ENCODE measurements at places on chromosomes 13 and 19.

- DNase-seq, result no peak
Observed at GRCh38 chr19:21210037-21210621, 68.3 kb downstream of the ZNF431 start.

GRCh38 chr13:29597706-29598105 lies 2.2 kb upstream of the SLC7A1 start:
- no peak for DNase-seq

DNA sequence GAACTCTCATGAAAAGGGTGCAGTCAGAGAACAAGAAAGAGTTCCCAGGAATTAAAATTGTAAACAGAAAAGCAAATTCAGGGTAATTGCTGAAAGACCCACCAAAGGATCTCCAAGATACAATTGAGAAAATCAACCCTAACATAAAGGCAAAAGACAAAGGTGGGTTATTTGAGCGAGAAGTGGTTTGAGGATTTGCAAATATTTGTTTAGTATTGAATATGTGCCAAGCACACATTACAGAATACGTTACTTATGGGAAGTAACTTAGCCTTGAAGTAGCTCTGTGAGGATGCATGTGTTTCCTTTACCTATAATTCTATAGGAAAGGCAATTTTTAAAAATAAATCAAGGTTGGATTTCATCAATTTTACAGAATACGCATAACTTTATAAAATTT lies 10.0 kb upstream of the CEACAM21 start:
- no peak for DNase-seq

DNA sequence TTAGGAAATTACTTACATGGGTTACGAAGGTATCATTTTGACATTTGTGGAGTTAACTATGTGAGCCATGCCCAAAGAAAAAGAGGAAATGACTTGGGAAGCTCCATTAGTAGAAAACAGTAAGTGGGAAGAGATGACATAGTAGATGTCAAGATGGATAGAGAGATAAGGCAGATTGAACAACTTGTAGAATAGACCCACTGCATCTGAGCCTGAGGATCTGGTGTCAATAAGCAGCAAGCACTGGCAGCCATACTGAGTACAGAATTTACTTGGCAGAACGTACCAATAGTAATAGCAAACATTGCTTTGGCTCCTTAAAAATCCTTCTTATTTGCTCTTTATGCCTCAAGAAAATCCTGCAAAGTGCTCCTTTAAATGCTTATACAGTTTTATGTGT lies 203.8 kb downstream of the GPC6 start:
- DNase-seq, result no peak

GRCh38 chr13:62375653-62376052 lies 960.0 kb upstream of the PCDH20 start:
- DNase-seq, result no peak

DNA sequence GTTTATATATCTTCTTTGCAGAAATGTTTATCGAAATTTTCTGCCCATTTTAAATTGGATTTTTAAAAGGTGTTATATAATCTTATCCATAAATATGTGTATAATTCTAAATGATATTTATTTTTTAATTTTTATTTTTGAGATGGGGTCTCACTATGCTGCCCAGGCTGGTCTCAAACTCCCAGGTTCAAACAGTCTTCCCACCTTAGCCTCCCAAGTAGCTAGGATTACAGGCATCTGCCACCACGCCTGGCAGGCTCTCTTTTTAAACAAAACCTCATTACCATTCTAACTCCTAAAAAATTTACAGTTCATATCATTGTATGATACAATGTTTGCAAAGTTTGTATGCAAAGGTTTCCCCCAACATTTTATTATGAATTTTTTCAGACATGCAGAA lies 7.2 kb downstream of the LGALS7B start:
- no peak for DNase-seq

DNA sequence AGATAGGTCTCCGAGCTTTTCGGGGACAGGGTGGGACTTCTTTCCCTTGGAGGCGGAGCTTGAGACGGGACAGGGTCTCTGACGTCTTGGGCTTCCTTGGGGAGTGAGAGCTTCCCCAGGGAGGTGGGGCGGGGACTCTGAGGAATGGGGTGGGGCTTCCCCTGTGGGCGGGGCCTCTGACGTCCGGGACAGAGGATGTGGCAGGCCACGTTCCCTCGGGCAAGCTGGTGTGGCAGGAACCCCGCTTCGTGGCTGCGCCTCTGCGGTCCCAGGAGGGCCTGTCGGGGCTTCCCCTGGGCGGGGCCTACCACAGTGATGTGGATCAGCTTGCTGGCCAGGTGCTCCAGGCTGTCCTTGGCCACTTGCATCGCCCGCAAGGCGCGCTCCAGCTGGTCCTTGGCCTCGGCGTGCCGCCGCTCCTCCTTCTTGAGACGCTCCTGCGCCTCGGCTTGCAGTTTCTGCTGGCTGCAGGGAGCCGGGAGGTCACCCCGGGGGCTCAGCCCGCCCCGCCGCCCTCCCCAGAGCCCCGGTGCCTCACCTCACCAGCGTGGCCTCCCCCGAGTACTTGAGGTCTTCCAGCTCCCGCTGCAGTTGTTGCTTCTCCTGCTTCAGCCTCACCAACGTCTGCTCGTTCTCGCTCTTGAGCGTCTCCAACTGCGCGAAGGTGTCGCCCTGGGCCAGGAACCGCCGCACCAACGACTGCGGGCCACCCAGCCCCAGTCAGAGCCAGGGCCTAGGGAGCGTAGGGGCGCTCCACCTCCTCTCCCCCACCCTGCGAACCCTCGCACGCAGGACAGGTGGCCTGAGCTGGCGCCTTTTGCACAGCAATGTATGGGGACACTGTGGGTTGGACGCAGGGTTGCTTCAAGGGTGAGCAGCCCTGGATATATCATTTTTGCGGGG lies 3.3 kb upstream of the RGL3 start:
- DNase-seq, result peak; percentile 59

DNA sequence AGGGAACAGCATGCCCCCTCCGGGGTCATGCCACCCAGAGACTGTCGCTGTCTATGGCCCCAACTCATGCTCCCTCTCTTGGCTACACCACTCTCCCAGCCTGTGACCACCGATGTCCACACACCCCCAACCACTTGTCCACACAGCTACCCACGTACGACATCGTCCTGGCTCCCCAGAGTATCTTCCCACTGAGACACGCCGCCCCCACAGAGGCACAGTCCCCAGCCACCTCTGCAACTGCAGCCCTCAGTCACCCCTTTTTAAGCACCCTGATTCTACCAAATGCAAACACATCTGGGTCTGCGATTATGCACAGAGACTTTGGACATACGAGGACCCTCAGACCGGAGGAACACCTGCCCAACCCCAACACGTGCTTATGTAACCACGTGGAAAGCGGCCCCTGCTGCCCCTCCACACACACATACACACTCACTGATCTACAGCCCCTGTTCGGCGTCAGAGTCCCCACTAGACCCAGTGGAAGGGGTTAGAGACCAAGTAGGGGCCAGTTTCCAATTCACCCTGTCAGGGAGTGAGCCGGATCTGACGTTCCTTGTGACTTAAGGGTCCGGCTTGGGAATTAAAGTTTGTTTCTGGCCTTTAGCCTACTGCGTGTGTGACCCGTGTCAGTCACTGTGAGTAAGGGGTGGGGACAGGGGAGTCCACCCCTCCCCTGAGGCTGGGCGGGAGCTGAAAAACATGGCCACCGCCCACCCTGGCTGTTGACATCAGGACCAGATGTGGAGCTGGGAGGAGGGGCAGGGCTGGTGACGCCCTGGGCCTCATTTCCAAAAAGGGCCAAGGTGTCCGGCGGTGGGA lies 11.9 kb upstream of the AXL start:
- no peak for DNase-seq

GRCh38 chr13:47621931-47622330 lies 379.1 kb downstream of the SUCLA2 start:
- DNase-seq, result no peak

- no peak for DNase-seq
Observed at GRCh38 chr13:79427883-79428282, 21.8 kb upstream of the RBM26 start.

DNA sequence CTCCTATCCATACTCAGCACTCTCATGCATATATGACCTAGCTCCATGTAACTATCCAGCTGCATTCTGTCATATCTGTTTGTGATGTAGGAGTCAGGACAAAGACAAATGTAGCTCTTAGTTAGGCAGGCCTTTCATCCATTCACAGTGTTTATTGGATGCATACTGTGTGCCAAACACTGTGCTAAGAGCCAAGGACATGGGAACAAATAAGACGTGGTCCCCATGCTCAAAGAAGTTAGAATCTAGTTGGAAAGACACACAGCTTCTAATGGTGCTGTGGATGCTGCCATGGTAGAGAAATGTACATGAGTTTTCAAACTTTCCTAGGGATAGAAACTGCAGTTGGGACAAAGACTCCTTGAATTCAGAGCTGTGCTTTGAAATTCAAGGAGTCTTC lies 31.7 kb upstream of the IL17D start:
- DNase-seq, result no peak

- no peak for DNase-seq
Observed at GRCh38 chr13:23427342-23427843, 6.1 kb downstream of the SACS start.

DNA sequence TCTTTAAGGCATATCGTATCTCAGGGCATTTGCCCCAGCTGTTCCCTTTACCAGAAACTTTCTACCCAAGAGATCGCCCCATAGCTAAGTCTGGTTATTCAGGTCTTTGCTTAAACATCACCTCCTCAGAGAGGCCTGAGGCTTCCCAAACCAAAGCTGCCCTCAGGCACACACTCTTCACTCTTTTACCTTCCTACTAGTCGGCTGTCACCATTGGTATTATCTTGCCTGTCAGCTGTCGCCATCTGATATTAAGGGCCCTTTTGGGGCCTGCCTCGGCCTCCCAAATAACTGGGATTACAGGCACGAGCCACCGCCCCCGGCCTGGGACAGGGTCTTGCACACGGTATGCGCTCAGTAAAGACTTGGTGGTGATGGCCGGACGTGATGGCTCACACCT lies 1.0 kb downstream of the GADD45GIP1 start:
- DNase-seq, result no peak

- no peak for DNase-seq
Observed at GRCh38 chr19:38975861-38976271, 324 bp upstream of the FBXO17 start.

DNA sequence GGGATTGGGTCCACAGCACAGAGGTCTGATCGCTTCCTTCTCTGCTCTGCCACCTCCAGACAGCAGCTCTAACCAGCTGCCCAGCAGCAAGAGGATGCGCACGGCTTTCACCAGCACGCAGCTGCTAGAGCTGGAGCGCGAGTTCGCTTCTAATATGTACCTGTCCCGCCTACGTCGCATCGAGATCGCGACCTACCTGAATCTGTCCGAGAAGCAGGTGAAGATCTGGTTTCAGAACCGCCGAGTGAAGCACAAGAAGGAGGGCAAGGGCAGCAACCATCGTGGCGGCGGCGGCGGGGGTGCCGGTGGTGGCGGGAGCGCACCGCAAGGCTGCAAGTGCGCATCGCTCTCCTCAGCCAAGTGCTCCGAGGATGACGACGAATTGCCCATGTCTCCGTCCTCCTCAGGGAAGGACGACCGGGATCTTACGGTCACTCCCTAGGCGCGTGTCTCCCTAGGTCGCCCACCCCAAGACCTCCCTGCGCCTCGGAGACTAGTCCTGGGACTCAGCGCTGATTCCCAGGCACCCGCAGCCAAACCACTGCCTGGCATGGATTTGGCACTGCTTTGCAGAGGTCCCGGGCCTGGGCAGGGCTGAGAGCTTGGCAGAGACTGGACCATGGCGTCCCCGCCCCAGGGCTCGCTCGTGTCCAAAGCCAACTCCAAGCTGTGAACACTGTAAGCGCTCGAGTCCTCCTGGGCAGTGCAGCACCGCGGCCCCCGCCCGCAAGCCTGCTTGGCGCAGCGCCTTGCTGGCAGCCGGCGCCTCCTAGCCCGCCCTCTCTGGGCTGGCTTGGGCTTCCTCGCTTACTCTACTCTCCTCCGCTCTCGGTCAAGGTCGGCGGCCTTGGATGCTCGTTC lies 1.5 kb downstream of the GSX1 start:
- no peak for DNase-seq

- DNase-seq, result no peak
Observed at GRCh38 chr19:49613374-49613773, 22.4 kb downstream of the PRR12 start.

DNA sequence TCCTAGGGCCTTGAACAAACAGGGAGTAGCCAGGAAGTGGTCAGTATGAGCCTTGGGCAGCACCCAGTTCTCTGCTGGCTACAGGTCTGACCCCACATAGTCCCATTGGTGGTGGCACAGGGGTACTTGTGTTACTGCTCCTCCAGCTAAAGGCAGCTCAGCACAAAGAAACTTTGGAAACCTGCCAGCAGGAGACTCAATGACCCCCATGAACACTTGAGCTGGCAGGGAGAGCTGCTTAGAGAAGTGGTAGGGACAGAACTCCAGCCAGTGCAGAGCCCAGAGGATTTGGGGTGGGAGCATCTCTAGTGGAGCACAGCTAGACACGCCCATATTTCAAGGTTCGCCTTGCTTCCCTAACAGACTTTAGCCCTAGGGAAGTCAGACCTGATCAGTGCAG lies 10.4 kb upstream of the ZNF586 start:
- DNase-seq, result no peak

DNA sequence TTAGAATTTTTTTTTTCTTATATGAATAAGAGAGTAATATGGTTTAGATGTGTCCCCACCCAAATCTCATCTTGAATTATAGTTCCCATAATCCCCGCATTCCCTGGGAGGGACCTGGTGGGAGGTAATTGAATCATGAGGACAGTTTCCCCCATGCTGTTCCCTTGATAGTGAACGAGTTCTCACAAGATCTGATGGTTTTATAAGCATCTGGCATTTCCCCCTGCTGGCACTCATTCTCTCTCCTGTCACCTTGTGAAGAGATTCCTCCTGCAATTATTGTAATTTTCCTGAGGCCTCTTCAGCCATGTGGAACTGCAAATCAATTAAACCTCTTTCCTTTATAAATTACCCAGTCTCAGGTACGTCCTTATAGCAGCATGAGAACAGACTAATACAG lies 205.7 kb downstream of the MYO16 start:
- no peak for DNase-seq

GRCh38 chr13:66612983-66613382 lies 617.2 kb downstream of the PCDH9 start:
- no peak for DNase-seq

DNA sequence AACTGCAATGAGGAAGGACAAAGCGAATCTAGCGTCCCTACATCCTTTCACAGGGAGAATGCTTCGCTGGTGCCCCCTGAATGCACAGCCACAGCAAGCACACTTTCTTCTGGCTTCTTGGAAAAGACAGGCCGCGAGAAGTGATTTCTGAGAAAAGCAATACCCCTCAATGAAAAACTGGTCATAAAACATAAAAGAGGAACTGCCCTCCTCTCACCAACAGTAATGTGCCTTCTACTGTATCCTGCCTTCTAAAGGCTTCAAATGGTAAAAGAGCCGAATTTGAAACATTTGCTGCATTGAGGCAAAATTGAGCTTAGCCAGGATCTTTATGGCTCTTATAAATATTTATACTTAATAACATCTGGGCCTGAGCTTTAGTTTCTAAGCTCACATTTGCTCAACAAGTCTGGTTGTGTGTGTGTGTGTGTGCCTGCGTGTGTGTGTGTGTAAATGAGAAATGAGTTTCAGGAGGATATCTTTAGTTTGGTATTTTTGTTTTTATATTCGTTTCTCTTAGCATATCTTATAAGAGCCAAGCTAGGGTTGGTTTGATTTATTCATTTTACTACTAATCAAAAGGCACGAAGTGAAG lies 246.1 kb upstream of the MAB21L1 start:
- DNase-seq, result no peak

GRCh38 chr13:95182570-95183265 lies 118.5 kb downstream of the ABCC4 start:
- DNase-seq, result no peak
